Pancreas (tissue), 10 donors: ENCODE measurements at places on chromosomes 3 and 15. TPM values are rescaled to one million over a fixed set of nuclear protein-coding genes. Genes with fewer than 3 reads are reported as not detected.

Gene GRM7
- 0.23 TPM for polyA plus RNA-seq

Gene SLC28A1
- 0.02 TPM for polyA plus RNA-seq

Gene ASB14
- polyA plus RNA-seq = 0.02 TPM

DNA sequence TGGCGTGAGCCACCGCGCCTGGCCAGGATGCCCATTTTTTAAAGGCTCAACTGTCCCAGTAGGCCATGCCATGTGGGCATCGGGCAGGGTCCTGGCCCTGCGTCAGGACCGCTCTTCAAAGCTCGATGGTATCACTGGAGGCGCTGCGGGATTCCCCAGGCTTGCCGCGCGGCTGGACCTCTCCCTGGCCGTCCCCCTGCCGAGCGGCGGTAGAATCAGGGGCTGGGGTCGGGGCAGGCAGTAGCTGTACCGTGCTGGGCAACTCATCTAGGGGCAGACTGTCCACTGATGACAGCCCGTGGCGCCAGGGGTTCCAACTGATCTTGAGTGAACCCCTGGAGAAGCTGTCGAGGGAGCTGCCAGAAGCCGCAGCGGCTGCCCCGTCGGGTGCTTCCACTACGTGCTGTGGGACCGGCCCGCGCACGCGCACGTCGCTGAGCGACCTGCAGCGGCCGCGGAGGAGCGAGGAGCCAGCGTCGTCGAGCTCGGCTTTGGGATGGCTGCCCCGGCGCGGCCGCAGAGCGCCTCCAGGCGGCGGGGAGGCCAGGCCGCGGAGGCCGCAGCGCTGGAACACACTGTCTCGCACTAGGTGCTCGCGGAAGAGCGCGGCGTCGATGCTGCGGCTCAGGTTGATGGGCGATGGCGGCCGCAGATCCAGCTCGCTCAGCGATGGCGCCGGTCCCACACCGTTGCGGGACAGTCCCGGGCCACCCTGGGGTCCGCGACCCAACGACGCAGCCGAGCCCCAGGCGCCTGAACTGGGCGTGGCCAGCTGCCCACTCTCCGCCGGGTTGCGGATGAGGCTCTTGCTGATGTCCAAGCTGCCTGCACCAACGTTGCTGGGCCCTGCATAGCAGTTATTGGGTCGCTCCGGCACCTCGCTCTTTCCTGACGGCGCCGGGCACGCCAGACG lies 5.8 kb downstream of the PRRT3 start:
- peak; percentile 87 for DNase-seq
- no peaks in the 10 kb centered on the region for H3K36me3 ChIP-seq
- H3K4me3 ChIP-seq = peak overlapping the region; percentile 58
- H3K4me1 ChIP-seq = peaks cover 5% of the 10 kb centered on the region

DNA sequence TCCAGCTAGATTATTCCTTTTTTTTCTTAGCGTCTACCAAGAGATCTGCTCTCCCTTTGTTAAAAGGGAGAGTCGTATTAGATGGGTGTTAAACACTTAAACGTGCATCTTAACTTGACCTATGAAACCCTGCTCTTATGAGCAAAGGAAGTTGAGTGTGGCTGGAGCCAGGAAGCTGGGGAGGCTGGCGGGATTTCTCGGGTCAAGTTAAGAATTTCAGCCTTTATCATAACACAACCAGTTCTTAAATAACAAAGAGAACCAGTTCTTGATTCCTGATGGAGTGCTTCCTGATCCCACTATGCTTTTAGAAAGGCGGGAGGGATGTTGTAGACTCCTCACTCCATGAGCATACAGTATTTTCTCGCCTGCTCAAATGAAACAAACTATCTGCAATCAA lies 215.1 kb downstream of the ITPR1 start:
- no peak for DNase-seq
- no peak overlapping the region for H3K27ac ChIP-seq
- peaks cover 4% of the 10 kb centered on the region for H3K4me1 ChIP-seq
- H3K36me3 ChIP-seq = no peaks in the 10 kb centered on the region
- H3K27me3 ChIP-seq = no peaks in the 10 kb centered on the region

- no peaks in the 10 kb centered on the region for H3K36me3 ChIP-seq
- no peak for DNase-seq
- H3K4me1 ChIP-seq = peaks cover 12% of the 10 kb centered on the region
- no peak overlapping the region for H3K4me3 ChIP-seq
Observed at GRCh38 chr15:58474741-58475323, 43.0 kb downstream of the LIPC start.

DNA sequence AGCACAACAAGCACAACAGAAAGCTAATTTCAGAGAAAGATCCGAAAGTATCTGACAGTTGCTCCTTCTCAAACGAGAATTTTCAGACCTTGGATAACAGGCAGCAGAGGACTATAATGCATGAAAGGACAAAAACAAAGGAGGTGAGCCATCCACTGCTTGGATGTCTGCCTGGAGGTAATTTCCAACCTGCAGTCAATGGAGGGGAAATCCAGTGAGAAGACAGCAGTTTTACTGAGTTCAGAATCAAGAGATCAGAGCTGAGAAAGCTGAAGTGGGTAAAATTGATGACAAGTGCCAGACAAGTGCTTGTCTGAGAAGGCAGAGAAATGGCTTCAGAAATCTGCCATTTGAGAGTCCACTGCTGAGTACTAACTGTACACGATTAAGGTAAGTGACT lies 22.1 kb downstream of the UBE3A start:
- H3K4me3 ChIP-seq = no peak overlapping the region
- H3K36me3 ChIP-seq = no peaks in the 10 kb centered on the region
- H3K27me3 ChIP-seq = no peaks in the 10 kb centered on the region
- DNase-seq = no peak
- H3K27ac ChIP-seq = no peak overlapping the region

- no peak for DNase-seq
- H3K36me3 ChIP-seq = no peaks in the 10 kb centered on the region
- H3K27me3 ChIP-seq = no peaks in the 10 kb centered on the region
- H3K4me3 ChIP-seq = peak overlapping the region; percentile 83
- no peaks in the 10 kb centered on the region for H3K4me1 ChIP-seq
Observed at GRCh38 chr3:69738315-69738714, 949 bp upstream of the MITF start.
